Thoracic aorta (tissue), 2 donors: ENCODE measurements at places on chromosomes 13 and 19.

- DNase-seq: no peak
Measured at GRCh38 chr13:92044351-92044750, 645.9 kb downstream of the GPC5 start.

- no peak for DNase-seq
Measured at GRCh38 chr19:408902-409515, at the start of gene C2CD4C. Gene C2CD4C (minus strand): TSS chr19:409147. CDS start chr19:408361, 786 bp downstream.

DNA sequence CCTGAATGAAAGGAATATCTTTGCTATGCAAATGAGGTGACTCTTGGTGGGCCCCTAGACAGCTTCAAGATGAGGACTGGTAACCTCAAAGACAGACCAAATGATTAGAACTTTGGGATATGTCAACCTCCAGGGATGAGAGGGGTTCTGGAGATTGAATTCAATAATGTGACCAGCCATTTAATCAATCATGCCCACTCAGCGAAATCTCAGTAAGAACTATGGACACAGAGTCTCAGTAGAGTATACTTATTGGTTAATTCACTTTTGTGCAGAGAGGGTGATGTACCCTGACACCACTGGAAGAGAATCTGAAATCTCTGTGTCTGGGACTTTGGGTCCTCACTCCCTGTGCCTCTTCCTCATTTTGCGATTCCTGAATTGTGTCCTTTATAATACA lies 662.8 kb downstream of the OLFM4 start:
- DNase-seq: no peak

GRCh38 chr13:74136084-74136658 lies 2.0 kb upstream of the KLF12 start:
- DNase-seq: no peak

GRCh38 chr13:95256091-95256490 lies 45.2 kb downstream of the ABCC4 start:
- no peak for DNase-seq

DNA sequence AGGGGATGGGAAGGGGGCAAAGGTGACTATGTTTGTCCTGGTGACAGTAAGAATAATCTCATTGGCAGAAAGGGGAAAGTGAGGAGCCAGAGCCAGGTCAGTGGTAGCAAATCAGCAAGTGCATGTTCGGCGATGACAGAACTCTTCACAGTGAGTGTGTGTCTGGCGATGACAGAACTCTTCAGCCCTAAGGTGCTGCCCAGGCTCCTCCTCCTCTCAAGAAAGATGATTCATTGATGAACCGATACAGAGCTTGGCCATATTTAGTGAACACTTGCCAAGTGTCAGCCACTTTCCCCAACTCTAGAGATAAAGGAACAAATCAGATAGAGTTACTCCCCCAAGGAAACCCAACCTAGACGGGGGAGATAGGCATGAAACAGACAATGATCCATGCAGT lies 199.3 kb upstream of the UBL3 start:
- no peak for DNase-seq

- DNase-seq: no peak
Measured at GRCh38 chr13:45783346-45784043, 68.1 kb downstream of the SIAH3 start.

DNA sequence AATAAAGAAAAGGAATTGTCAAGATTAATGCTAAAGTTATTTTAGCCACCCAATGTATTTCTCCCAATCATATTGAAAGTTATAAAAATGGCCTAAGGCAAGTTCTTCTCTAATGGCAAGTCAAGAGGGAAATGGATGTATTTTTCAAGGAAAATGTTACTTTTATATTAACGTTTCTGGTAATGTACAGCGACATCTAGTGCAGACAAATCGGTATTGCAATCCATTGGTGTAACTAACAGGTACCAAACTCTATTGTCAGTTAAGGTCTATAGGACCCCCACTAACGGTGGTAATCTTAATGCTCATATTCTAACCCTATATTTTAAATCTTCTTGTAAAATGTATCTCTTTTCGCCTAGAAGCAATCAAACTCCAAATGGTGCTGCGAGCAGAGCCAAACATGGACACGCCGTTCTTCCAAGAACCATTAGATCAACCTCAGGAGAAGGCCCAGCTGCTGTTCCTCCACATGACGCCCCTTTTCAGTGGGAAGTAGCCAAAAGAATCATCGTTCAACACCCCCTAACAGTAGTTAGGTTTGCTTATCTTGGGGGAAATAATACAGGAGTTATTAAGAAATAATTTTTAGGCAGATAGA lies 98.5 kb upstream of the PABPC3 start:
- no peak for DNase-seq

DNA sequence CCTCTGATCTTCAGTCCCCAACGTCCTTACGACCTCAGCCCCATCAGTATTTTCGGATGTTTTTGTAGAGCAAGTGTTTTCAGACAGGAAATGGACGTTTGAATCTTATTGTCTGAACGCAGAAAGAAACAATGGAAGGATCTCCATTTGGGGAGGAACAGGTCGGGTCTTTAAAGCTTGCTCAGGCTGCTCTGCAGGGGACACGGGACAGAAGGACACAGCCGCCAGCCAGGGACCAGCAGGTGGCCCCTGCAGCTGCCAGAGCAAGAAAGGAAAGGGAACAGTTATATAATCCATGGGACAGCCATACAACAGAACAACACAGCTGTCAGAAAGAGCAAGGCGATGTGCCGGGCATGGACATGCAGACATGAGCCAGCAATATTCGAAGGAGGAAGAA lies 18.5 kb upstream of the IGLON5 start:
- DNase-seq: no peak

DNA sequence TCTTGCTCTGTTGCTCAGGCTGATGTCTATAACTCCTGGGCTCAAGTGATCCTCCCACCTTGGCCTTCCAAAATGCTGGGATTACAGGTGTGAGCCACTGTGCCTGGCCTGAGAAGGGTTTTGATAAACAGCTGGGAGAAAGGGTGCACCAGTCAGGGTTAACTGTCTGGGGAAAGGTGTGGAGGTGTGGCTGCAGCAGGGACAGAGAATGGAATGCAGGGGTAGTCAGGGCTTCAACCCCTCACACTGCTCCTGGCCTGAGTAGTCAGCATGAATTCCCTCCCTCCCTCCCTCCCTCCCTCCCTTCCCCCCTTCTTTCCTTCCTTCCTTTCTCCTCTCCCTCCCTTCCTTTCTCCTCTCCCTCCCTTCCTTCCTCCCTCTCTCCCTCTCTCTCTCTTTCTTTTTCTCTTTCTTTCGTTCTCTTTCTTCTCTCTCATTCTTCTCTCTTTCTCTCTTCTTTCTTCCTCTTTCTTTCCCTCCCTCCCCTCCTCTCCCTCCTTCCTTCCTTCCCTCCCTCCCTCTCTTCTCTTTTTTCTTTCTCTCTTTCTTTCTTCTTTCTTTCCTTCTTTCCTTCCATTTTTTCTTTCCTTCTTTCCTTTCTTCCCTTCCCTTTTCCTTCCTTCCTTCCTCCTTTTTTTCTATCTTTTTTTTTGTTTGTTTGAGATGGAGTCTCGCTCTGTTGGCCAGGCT lies 16.0 kb downstream of the MYO1F start:
- DNase-seq: no peak
